Mammary epithelial cell (primary cell): ENCODE measurements at places on chromosomes 4 and X.

DNA sequence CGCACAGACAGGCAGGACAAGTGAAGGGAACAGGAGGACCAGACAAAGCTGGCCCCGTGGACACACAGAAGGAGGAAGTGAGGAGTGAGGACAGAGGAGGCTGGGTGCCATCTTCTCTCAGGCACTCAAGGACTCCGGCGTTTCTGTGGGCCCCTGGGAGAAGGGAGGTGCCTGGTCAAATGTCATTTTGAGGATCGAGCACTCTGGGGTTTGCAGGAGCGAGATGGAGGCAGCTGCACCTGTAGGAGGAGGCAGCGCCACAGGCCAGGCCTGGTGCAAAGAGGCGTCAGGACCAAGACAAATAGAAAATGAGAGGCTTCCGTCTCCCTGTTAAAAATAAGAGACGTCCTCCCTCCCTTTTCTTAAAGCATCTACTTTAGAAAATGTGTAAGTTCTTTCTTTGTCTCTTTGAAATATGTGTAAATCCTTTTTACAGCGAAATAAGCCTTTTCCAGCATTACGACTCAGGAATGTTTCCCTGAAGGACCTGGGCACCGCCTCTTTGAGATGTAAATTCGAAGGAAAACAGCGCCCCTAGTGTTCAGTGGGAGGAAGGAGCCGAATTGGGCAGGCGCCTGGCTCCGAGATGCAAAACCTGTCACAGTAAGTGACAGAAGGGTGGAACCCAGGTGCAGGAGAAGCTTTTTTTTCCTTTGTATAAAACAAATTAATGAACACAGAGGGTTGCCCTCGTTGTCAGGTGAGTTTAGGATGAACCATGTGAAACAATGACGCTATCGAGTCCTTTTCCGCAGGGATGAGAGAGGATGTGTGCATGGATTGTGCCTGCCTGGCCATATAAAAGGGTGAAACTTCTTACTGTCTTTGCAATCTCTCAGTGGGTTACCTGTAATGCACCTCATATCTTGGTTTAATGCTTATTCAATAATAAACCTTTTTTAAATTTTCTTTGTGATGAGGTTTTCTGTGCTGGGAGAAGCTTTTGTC is 1.4 kb upstream of the C4orf50 start:
- no peak for DNase-seq

DNA sequence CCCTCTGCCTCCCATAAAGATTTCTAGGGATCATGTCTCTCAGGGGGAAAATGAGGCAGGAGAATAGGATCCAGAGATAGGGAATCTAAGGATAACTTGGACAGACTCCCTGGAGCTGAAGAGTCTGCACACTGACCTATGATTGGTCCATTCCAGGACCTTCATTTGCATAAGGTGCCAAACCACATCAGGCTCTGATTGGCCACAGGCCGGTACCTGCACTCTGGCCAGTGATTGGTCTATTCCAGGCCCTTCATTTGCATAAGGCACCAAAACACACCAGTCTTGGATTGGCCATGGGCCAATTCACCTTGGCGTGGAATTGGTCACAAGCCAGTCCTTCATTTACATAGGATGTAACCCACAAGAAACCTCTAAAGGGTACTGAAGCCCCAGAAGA is 4.0 kb upstream of the HERC5 start:
- DNase-seq, result no peak

GRCh38 chr4:93731456-93731855 is 97.1 kb upstream of the ATOH1 start:
- DNase-seq, result no peak

DNA sequence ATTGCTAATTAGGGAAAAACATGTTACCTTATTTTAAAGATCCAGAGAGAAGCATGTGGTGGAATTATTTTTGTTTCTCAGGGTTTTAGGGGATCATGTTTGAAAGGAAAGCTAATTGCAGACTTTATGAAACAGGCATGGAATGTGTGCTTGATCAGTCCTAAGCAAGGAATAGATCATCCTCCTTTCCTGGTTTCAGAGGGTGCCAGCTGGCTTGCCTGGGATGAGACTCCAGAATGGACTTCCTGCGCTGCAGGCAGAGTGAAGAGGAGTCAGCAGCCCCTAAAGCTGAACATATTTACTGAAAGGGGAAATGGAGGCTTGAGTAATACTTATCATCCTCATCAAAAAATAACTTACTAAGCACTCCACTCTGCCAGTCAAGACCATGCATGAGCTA is 13.3 kb downstream of the FGF5 start:
- no peak for DNase-seq

- no peak for DNase-seq
Measured at GRCh38 chrX:114842181-114842580, 175.2 kb downstream of the IL13RA2 start.

DNA sequence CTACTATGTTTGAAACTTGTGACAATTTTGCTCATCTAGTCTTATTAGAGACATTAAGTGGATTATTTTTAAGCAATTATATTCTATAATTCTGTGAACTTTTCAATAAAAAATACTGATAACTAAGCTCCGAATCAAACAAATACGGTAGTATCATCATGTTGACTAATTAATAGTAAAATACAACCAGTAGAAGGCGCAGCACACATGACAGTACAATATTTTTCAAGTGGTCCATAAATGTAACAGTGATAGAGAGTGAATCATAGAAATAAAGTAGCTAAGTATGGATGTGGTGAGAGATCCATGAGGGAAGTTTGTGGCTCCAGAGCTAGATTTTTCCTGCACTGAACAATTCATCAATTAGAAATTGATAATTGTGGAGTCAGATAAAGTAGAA is 666.2 kb downstream of the KCTD8 start:
- no peak for DNase-seq

GRCh38 chrX:132071254-132071653 is 48.2 kb downstream of the STK26 start:
- peak; percentile 7 for DNase-seq

- peak; percentile 22 for DNase-seq
Measured at GRCh38 chr4:70544279-70544868, 26.0 kb downstream of the AMTN start.
